ENCODE measurements at places on chromosomes 2 and 18.

GRCh38 chr2:85414761-85415553 lies 3.6 kb upstream of the SH2D6 start:
- no peak for DNase-seq

DNA sequence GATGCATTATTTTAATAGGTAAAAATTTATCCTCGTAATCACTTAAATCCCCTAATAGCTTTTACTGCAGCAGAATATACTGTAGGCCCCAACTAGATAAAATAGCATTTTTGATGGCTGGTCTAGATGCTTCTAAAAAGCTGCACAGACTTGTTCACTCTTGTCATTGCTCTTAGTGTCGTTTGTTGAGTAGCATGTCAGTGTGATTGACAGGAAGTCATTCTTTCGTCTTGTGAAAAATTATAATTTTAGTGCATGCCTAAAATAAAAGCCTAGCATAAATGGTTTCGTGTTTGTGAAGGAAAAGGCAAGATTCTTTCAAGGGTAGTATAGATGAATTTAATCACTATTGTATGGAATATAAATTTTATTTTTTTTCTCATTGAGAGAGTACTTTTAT lies 275.0 kb downstream of the PTGR3 start:
- no peak for DNase-seq

GRCh38 chr2:28687171-28687570 lies 64.5 kb upstream of the PPP1CB start:
- DNase-seq = no peak

DNA sequence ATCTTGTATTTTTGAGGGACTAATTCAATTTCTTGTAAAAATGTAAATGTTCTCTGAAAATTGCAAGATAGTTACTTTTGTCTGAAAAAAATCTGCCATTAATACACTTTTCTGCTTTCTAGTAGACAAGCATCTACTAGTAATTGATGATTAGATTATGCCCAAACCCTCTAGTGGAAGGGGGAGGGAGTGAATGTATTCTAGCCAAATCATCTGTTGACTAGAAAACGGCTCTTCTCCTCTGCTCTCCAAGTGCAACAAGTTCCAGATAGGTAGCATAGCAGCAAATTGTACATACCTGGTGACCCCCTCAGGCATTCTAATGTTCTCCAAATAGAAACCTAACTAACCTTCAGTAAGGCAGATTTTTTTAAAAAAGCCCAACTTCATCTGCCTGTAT lies 58.6 kb downstream of the RELCH start:
- DNase-seq = no peak

GRCh38 chr2:184581391-184581790 lies 16.9 kb upstream of the ZNF804A start:
- no peak for DNase-seq

- DNase-seq = no peak
These were observed 75.4 kb downstream of the TAF4B start for GRCh38 chr18:26301681-26302080.

- DNase-seq = no peak
These were observed 79.9 kb downstream of the THADA start for GRCh38 chr2:43515807-43516497.

All from thoracic aorta (tissue), 2 donors.